G401 (cell line): ENCODE measurements at places on chromosomes 1 and 21.

DNA sequence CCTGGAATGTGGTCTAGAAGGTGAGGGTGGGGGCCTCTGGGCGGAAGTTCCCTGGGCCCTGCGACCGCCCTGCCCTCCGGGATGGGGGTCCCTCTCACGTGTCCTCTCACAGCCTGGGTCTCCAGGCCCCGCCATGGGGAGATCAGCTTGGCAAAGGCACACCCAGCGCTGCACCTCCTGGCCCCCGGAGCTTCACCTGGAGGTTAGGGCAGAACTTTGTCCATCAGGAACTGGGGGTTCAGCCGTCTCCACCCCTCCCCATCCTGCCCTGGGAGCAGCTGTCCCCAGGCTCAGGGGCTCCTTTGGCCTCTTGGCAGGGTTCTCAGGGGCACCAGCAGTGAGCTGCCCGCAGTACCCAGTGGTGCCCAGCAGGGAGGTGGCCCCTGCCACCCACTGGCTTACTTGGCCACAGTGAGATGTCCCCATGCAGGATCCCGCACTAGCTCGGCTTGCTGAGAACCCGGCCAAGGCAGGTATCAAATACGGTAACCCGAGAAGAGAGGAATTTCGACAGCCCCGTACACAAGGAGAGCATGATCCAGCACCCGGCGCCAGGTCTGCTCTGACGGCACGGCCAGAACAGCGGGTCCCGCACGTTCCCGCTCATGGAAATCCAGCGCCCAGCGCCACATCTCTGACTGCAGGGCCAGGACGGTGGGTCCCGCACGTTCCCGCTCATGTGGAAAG is 36.7 kb downstream of the RRP1 start:
- no peak for DNase-seq

- DNase-seq = no peak
Observed at GRCh38 chr1:201400852-201401230, 1.7 kb upstream of the LAD1 start.

- no peak for DNase-seq
Observed at GRCh38 chr1:206829875-206830274, 35.5 kb upstream of the IL20 start.

- no peak for DNase-seq
Observed at GRCh38 chr1:64550510-64550909, 80.6 kb downstream of the CACHD1 start.

DNA sequence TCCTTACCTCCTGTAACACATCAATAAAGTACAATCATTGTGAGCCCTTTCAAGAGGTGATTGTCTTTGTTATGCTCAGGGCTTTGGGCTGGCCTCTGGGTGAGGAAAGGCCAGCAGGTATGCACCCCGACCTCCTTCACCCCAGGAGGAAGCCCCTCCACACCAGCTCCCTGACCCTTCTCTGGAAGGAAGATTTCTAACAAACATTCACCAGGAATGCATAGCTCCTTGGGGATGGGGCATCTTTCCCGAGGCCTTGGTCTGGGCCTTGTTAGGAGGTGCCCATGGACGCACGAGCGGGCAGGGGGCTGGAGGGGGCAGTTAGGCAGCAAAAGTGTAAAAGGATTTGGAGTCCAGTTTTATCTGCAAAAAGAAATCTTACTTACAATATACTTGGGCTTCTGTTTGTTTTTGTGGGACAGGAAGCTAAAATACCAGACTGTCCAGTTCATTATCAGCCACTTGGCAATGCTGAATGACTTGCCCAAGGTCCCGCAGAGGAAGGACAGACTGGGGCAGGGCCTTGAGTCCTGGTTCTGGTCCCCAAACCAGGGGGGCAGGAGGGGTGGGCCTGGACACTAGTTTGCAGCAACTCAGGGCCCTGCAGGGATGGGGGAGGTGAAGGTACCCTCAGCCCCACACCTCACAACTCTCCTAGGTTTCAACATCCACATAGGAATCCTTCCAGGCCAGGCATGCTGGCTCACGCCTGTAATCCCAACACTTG is 10.1 kb downstream of the ZC3H12A start:
- DNase-seq = no peak

DNA sequence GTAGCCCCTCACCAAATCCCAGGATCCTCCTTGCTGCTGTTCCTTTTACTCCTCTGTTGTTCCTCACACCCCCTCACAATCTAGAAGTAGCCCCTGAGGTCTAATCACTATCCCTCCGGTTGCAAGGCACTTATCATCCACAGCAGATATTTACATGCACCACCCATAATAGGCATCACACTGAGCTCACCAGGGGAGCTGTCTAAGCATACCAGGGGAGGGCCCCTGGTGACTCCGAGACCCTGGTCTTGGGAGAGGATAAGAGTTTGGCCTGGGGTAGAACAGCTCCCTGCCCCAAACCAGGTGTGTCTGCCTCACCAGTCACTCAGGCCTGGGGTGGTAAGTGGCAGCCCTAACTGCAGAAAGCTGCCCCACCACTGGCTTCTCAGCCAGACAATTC is 37.3 kb upstream of the ZC3H12A start:
- DNase-seq = no peak

- peak; percentile 9 for DNase-seq
Observed at GRCh38 chr1:76867342-76868130, at the start of gene ST6GALNAC5. Gene ST6GALNAC5, plus strand, starts transcription at chr1:76867480.

DNA sequence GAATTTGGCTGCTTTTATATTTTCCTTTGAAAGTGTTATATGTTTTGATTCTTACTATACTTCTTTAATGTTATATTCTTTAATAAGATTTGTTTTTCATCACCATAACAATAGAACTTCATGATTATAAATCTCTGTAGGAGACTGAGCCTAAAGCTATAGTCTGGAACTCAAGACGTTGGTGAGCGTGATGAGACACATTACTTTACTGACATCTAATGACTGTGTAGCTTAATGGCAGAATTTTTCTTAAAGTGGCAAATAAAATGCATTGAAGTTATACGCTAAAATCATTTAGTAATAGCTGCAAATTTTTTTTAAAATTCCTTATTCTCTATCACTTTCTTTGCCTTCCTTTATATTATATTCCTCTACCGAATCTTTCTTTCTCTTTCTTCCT is 56.1 kb upstream of the HAO2 start:
- DNase-seq = no peak

- DNase-seq = no peak
Observed at GRCh38 chr1:3363756-3364155, 90.7 kb upstream of the ARHGEF16 start.

DNA sequence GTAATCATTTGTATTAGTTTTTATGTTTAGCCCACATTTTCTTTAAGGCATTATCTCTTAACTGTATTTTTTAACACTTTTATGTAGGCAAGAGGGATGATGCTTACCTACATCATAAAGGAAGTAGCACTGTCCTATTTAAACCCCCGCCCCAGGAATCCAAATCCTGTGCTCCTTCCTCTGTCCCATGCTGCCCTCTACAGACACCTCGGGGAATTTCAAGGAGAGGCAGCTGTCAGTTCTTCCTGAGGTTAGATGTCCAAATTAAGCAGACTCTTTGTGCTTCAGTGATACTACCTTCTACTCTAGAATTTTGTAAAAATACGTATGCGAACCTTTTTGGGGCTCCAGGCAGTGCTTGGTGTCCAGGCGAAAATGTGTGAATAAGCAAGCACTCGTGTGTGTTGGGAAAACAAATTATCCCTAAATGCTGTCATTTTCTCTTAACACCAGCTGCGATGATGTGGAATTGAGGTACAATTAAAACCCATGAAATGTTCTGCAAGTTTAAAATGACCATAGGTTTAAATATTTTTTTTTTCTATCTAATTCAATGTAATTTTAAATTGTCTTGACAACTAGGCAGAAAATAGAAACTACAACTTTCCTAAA is 19.2 kb downstream of the CRCT1 start:
- peak; percentile 10 for DNase-seq

DNA sequence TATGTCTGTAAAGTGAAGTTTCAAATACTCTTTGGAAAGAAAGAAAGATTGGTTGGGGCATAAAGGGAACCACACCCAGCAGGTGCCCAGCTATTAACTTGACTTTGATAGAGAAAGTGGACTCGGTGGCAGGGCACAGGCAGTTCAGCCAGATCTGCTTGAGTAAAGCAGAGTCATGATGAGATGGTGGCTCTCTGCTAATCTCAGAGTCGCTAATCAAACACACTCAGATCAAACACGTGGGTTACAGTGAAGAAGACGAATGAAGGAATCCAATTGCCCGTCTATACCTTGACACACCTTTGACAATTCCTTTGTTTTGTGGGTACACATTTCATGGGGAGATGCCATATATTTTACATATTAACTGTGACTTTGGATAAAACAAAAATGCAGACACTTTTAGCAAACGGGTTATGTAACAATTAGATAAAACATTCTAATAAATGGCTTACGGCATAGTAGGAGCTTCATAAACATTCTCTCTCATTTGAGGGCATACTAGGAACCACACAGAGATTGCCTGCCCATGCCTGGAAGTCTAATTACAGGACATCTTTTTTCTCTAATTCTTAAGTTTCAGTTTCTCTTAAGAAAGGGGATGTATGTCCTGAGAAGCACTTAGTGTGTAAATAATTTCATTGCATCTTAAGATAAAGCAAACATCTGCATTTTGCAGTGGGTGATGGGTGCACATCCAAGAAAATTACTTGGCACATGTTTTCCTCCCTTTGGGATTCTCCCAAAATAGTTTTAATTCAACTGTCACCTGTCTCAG is 7.2 kb downstream of the CBR1 start:
- DNase-seq = no peak

DNA sequence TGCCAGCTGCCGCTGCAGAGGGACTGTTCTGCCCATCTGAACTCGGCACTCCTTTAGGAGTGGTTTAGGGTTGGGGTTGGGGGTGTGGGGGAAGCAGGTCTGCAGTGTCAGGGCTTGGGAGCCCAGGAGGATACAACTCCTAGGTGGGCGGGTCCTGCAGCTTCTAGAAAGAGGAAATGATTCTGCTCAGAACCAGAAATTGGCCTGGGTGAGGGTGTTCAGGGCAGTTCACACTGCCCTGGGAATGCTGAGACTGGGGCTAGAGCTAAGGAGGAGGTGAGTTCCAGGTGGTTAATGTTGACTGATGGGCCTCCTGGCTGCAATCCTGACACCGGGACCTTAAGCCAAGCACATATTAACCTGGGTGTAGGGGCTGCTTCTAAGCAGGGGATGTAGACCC is 4.8 kb upstream of the SLC26A9 start:
- no peak for DNase-seq

- DNase-seq = no peak
Observed at GRCh38 chr1:68805097-68805641, 308.3 kb upstream of the DEPDC1 start.

- DNase-seq = no peak
Observed at GRCh38 chr1:17350928-17351446, 21.0 kb upstream of the PADI6 start.

GRCh38 chr1:108893141-108893530 is 16.4 kb downstream of the GPSM2 start:
- DNase-seq = no peak

DNA sequence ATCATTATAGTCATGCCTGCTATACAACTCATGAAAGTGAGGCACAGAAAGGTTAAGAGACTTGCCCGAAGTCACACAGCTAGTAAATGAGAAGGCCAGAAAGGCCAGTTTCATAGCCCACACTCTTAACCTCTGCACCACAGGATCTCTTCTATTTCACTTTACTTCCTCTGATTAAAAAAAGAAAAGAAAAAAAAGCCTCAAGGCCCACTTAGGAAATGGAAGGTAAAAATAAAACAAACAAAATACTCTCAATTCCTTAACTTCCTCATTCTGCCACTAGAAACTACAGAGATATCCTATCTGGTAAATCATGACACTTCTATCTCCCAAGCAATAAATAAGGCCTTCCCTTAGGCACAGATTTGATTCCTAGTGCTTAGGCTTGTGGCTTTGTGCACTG is 7.6 kb upstream of the ENAH start:
- no peak for DNase-seq

GRCh38 chr1:201542309-201543035 is 3.5 kb downstream of the NAV1 start:
- DNase-seq = no peak

- no peak for DNase-seq
Observed at GRCh38 chr1:225762002-225762441, 15.6 kb upstream of the SRP9 start.

DNA sequence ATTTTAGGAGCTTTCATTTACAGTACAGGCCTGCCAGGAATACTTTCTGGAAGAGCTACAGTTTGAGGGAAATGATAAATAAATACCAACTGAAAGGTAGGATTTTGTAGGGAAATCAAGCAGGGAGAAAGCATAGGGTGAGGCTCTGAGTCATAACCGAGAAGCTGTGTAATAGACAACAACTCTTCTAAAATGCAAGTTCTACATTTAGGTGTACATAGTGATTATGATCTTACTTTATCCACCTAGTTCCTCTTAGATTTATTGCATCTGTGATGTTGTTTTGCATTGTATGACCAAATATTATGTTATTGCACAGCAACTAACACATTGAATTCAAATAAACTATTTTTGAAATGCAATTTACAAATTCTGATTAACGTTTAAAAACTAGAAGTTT is 819.3 kb downstream of the PLA2G4A start:
- DNase-seq = no peak

DNA sequence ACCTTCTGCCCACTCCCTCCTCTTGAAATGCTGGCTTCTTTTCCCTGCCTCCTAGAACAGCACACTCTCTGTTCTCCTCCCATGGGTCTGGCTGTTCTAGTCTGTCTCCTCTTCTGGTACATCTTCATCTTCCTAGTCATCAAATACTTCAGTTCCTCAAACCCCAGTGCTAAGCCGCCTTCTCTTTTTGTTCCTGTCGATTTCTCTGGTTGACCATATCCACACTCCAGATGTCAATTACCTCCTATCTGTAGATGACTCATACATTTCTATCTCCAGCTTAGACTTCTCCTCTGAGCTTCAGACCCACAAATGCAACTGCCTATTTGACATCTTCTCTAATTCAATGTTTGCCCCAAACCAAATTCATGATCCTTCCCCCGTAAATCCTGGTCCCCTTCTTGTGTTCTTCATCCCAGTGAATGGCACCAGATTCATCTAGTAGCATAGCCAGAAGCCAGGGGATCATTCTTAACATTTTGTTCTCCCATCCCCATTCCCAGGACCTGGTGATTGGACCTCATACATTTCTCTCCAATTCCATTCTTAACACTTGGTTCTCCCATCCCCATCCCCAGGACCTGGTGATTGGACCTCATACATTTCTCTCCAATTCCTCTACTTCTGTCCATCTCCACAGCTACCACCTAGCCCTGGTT is 35.9 kb downstream of the USP24 start:
- no peak for DNase-seq

GRCh38 chr1:171329251-171329650 is 15.3 kb downstream of the FMO4 start:
- no peak for DNase-seq

DNA sequence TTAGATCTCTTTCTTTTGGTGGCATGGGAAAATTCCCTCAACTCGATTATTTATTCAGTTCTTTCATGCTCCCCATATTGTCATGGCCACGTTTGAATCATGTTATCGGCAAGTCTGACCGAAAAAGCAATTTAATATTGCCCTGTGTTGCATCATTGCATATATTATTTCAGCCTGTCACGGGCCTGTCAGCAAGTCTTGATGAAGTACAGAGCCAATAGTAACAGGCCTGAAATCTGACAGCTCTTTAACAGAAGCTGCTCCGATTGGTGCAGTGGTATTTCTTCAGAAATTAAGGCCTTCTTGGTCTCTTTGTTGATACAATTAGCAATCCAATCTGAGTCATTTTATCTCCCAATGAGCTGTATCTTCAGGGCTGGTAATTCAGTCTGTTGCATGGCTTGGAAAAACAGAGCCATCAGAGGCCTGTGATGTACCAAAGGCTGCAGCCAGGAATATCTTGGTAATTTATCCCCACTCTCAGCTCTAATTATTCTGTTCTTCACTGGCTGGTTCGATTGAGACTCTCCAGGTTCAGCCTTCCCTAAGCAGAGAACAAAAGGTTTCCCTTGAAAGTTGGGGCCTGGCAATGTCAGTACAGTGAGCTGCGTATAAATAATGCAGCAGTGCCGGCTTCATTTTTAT is 149.5 kb downstream of the FGGY start:
- DNase-seq = peak; percentile 35
